Activated CD8-positive, alpha-beta memory T cell treated with anti-CD3 and anti-CD28 coated beads for 4 hours (primary cell): ENCODE measurements at places on chromosomes 3 and 15.
A peak's percentile ranks its signal among the peaks of the same experiment; 100 is the strongest.

DNA sequence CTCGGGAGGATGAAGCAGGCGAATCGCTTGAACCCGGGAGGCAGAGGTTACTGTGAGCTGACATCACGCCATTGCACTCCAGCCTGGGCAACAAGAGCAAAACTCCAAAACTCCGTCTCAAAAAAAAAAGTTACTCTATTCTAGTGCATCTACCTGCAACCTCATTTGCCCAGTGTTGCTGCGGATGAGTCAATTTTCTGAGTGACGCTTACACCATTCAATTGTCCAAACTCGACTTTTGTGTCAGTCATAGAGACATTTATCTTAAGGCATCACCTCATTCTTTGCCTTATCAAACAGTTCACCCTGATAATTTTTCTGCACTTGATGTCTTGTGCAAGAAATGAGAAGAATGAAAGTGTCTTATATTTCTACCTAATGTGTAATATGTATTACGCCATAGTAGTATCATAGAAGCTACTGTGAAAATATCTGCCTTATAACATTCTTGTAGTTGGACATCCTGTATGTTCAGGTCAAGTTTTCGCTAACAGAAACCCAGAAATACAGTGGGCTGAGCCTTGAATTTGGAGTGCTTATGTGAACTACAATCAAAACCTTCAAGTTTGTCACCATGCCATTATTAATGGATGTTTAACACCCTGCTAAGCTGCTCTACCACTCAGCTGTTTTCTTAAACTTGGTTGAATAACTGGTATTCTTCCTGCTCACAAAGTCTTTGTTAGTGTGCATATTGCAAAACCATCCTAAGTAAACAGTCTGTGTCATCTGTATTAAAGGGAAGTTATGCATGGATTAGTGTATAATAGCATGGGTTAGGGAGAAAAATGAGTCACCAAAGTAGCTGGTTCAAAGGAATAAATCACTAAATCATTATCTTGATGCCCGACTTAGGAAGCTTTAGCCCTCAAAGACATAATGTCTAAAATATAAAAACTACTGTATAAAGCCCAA, 531.0 kb upstream of the NR2F2 start:
- DNase-seq: no peak

- no peak for DNase-seq
These were observed 384.7 kb downstream of the PDCD6IP start for GRCh38 chr3:34183114-34183513.

GRCh38 chr3:39101022-39101689, 6.3 kb downstream of the GORASP1 start:
- peak; percentile 26 for DNase-seq

DNA sequence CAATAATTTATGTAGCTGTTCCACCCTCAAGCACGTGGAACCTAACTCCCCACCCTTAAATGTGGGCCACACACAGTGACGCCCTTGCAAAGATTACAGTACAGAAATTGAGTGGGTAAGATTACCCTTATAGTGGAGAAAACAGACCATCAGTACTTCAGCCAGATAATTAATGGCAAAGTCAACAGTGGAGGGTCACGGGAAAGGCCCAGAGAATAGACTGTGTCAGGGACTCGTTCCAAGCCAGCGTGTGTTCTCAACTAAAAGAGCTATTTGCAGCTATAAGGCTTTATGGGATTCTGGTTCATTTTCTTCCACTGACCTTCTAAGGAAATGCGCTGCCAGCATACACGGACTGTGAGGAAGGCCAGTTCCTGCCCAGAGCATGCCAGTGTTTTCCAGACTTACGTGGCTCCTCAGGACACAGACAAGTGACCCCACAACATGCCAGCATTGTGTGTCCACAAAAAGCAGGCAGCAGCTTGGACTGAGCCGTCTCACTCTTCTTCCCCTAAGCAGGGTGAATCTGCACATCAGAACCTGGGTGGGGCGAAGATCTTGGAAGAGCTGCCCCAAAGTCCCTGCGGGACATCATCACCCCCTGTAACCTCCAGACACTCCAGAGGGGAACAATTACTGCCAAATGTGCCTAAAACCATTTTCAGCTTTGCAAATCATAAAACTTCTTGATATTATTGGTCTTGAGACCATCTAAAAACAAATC, 428.5 kb downstream of the OCA2 start:
- no peak for DNase-seq

- DNase-seq: no peak
These were observed 415.8 kb upstream of the SEMA6D start for GRCh38 chr15:47301481-47301880.

- no peak for DNase-seq
These were observed 16.0 kb downstream of the ARMC8 start for GRCh38 chr3:138202945-138203701.

DNA sequence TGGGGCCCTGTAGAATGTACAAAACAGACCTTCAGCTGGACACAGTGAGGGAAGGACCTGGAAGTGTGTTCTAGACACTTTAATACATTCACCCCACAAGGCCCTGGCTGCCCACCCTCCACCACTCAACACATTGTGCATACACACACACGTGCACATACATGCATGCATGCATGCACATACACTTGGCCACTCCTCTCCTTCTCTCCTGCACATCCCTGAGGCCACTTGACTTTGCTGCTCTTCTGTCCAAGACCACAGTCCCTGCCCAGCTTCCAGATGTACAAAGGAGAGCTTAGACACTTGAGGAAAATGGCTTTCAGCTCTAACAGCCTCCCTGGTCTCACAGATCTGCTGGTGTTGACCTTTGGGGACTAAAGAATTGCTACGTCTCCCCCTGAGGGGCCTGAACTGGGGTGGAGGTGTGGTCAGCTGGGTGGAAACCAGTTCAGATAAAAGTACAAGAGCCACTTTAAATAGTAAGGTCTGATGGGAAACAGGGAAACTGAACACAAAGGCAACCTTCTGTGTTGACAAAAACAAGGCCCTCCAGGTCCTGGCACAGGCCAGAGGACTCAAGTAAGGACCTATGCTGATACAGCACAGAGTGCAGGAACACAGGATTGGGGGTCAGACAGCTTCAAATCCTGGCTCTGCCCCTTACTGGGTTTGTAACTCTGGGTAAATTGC, 24.8 kb upstream of the NOX5 start:
- no peak for DNase-seq

DNA sequence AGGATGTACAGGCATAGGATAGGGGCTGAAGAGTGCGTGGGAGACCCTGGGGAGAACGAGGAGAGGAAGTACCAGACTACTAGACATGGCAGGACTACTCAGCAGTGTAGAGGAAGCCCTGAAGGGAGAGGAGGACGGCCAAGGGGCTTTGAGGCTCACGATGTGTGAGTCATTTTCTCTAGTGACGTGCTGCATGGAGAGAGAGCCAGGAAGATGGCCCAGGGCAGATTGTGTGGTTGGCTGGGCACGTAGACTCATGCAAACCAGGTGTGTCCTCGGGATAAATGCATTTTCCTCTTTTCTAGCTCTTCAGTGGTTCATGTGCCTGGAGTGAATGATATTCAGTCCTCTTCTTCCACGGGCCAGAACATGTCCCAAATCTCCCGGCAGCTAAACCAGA, 115.0 kb upstream of the ABHD17C start:
- DNase-seq: no peak

DNA sequence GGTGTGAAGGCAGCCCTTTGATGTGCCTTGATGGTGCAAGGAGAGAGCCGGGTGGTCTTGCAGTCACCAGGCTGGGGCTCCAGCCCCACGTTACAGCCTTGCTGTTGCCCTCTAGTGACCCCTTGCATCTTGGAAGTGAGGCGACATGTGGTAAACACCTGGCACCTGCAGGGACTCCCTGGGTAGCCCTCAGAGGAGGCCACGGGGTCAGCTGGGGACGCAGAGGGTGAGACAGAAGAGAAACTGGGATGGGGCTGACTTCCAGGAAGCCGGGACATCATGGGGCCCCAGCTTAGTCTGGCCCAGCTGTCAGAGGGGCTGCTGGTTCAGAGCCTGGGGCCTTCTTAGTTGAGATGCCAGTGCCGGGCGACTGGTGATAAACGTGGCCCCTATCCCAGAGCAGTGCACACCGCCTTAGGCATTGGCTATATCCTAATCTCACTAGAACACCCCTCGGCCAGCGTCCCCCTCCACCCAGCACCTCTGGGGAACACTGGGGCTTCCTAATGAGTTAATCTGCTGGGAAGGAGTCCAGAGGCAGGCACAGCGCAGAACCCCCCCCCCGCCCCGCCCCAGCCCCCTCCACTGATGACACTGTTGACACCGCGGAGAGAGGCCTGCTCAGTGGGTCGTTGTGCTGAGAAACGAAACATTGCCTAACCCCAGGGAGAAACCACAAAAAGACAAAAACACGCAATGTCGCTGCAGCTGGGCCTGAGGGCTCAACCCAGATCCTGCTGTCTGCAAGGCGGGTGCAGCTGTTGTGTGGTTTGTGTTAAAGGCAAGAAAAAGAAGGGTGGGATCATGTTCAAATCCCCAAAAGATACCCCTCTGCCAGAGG, 60.5 kb upstream of the KLF13 start:
- DNase-seq: peak; percentile 34

DNA sequence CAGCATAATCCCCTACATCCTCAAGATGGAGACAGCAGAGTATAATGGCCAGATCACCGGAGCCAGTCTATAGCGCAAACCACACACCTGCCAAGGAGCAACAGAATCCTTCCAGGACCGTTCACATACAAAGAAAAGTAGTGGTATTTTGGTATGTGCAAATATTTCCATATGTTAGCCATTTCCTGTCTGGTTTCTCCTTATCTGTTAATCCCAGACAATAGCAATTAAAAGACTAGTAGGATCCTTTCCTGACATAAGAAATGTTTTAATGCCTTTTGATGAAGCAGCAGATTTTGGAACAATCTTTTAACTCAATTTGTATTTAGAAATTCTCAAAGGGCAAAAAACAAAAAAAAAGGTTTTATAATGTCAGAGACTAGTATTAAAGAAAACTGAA, 22.2 kb downstream of the MRPS25 start:
- DNase-seq: no peak

DNA sequence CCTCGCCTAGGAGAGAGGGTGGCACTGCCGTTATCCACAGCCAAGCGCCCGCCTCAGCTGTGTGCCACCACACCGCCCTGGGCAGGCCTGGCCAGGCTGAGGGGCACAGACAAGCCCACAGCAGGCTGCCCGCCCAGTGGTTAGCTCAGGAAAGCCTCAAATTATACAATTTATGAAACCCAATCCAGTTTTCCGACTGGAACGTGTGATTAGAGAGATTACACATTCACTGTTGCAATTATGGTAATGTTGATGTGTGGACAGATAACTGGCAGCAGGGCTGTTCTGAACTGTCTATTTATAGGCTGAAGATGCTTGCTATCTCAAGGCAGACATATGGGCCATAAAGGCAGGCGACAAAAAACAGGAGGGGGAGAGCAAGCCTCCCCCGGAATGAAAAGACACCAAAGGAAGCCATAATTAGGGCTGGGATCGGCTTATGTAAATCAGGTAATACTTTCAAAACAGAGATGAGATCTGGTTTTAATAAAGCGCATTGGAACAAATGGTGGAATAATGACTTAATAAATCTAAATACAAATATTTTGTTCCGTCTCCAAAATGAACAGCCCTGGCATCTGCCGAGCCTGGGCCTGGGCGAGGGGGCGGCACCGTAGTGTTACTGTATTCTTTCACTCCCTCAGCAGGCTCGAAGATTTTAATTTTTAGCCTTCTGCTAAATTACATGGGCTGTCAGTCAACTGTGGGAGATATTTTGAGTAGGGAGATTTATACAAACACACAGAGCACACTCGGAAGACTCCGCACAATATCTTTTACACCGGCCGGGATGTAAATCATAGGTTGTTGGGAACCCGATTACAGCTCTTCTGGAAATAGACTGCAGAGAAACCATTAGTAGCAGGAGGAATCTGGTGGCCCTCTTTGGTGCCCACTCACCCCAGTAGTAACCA, 103.1 kb upstream of the TLE3 start:
- DNase-seq: no peak

DNA sequence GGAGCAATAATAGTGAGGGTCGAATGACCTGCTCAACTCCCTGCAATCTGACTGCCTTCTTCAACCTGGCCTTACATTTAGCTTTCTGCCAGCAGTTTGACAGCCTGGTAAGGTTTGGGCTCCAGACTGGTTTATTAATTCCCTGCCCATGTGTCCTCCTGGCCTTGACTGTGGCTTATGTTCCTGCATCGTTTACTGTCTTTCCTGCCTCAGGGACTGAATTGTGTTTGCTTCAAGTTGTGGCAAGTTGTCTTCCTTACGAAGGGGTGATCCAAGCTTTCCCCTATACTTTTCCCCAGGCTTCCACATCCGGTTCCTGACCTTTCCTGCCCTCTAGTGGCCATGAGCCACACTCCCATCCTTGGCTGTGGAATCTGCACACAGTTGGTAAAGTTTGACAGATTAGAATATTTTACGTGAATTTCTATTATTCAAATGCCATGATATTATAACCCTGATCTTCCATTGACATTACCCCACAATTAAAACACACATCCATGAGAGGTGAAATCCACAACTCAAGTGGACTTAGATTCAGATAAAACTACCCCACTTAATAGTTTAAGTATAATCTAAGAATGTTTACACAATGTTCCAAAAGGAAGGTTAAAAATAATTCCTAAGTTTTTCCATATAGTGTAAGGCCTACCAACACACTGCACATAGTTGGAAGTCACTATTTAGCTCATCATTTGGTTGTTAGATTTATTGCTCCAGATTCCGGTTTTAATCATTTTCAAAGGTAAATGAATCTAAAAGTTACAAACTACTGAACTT, 95.7 kb downstream of the NEDD4 start:
- no peak for DNase-seq

DNA sequence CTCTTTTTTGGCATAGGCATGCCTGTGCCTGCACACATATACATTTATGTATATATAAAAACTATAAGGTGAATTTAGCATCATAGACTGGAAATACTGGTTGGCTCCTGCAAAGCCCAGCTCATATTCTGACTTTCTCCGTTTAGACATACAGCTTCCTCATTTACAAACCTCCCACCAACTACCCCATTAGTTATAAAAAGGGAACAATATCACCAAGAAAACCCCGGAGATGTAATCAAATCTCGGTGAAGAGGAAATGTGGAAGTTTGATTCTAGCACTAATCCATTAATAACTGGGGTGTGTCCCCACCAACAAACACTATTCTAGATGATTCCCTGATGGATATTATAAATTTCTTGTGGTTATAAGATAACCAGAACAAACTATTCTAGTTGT, 517.7 kb upstream of the TBL1XR1 start:
- DNase-seq: no peak

GRCh38 chr3:86954226-86954625, 36.7 kb downstream of the VGLL3 start:
- no peak for DNase-seq

GRCh38 chr3:12308517-12308916, 19.6 kb downstream of the PPARG start:
- no peak for DNase-seq

DNA sequence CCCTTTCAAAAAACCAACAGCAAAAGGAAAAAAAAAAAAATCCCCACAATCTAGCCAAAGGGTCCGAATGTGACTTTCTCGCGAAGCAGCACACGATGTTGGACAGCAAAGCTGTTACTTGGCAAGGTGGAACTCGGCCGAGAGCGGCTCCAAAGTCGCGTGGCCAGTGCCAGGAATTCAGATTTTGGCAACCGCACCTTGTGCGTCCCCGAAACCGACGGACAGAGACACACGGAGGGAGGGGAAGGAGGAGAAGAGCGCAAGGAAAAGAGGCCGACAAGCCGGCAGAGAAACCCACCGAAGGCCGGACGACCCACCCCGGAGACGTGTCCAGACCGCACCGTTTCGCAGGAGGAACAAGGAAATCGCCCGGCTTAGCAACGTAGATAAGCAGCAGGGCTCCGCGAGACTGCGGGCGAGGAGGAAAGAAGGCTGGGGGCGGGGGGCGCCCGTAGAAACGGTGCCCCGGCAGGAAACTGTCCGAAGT, 517.3 kb downstream of the MECOM start:
- DNase-seq: no peak
